ENCODE measurements at places on chromosomes 7 and 10.
A peak's percentile ranks its signal among the peaks of the same experiment; 100 is the strongest.

GRCh38 chr7:552868-553635, 33.4 kb upstream of the PDGFA start:
- no peak for DNase-seq

DNA sequence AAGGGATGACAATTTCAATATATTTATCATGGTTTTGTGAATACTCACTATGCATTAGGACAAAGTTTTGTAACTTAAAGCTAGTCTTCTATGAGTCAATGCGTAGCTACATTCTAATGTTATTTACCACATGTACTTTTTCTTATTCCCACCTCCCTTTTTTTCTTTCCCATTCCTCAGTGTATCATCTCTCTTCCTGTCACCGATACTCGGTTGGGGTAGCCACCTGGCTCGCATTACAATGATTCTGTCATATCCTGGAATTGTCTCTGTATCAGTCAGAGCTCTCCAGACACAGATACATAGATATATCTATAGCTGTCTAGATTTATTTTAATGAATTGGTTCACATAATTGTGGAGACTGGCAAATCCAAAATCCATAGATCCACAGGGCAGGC, 9.8 kb upstream of the RALA start:
- no peak for DNase-seq

DNA sequence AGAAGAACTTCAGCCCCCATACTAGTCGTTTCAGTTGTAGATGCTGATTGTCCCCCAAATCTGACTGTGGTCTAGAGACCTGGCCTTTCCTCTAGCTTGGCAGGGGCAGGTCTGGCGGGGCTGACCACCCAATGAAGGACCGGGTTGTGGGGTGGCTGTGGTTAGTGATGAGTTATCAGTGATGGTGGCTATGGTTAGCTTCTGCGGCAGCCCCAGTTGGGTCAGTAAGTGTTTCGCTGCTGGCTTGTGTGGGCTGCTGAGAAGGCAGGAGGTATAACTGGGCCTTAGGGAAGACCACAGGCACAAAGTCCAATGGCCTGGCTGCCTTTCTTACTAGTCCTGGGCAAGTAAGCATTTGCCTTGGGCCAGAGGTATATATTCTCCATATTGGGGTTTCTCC, 21.3 kb downstream of the VWA2 start:
- no peak for DNase-seq

DNA sequence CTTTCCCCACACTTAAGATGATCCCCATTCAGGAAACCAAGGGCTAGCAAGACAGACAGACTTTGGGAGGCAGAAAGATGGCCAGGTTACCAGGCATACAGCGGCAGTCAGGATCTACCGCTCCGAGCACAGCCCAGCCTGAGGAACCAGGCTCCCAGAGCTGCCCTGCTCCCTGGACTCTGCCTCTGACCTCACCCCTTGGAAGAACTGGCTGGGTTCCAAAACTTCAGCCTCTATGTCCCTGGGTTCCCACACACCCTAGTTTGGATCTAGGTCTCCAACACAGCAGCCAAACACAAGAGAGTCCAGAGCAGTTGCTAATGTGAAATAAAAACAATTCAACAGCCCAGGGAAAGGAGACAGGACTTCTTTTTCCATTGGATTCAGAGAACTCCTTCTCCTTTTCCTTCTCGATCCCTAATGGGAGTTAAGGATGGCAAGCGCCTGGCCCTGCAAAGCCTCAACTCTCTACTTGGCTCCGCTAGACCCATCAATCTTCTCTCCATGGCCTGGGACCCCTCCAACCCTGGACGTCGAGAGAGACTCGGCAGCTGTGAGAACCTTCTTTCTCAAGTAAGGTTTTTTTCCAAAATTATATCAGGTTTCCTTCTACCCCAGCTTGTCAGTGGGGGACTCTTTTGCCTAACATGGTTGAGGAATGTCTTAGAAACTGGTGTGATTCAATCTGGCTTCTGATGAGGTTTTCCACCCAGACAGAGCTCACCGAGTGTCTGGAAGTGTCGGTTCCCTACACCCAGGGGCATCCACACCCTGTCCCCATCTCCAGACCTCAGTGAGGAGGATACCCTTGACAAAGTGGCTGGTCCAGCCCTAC, 219.6 kb downstream of the KCNMA1 start:
- DNase-seq: no peak

GRCh38 chr10:13969792-13970140, 361.0 kb downstream of the FRMD4A start:
- DNase-seq: no peak

DNA sequence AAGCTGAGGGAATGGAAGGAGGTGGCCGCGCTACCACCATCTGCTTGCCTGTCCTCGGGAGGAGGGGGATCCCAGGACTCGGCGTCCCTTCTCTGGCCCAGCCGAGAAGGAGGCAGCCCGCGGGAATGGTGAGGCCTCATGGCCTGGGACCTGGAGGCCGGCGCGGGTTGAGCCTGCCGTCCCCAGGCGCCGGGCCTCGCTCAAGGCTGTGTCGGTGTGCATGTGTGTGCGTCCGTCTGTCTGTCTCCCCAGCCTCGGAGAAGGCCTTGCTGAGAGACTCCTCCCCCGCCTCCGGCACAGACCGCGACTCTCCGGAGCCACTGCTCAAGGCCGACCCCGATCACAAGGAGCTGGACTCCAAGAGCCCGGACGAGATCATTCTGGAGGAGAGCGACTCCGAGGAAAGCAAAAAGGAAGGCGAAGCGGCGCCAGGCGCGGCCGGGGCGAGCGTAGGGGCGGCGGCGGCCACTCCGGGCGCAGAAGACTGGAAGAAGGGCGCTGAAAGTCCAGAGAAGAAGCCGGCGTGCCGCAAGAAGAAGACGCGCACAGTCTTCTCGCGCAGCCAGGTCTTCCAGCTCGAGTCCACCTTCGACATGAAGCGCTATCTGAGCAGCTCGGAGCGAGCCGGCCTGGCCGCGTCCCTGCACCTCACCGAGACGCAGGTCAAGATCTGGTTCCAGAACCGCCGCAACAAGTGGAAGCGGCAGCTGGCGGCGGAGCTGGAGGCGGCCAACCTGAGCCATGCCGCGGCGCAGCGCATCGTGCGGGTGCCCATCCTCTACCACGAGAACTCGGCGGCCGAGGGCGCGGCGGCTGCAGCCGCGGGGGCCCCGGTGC, 1.3 kb downstream of the HMX3 start:
- DNase-seq: no peak

- DNase-seq: no peak
These were observed 4.0 kb downstream of the PDAP1 start for GRCh38 chr7:99404235-99404976.

- no peak for DNase-seq
These were observed 20.6 kb downstream of the KLHDC10 start for GRCh38 chr7:130090745-130091532.

- peak; percentile 67 for DNase-seq
These were observed 65.2 kb downstream of the PTPRE start for GRCh38 chr10:127971963-127972615.

DNA sequence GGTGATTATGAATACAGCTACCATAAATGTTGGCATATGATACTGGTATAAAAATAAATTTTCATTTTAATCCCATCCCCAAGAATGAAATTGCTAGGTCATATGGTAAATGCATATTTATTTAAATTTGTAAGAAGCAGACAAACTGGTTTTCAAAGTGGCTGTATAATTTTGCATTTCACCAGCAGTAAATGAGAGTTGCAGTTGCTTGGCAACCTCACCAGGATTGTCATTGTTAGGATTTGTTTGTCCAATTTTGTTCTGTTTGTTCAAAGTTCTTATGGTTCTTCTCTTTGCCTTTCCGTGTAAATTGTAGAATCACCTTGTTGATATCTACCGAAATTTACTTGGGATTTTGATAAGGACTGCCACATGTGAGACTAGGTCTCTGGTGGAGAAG, 237.4 kb downstream of the OTUD1 start:
- DNase-seq: no peak

GRCh38 chr7:159149488-159149887, 4.8 kb upstream of the VIPR2 start:
- DNase-seq: peak; percentile 49

- DNase-seq: no peak
These were observed 32.6 kb downstream of the SLC26A5 start for GRCh38 chr7:103413407-103413806.

Data from vagina (tissue), 2 donors.